ENCODE measurements at places on chromosomes 3 and 15.

DNA sequence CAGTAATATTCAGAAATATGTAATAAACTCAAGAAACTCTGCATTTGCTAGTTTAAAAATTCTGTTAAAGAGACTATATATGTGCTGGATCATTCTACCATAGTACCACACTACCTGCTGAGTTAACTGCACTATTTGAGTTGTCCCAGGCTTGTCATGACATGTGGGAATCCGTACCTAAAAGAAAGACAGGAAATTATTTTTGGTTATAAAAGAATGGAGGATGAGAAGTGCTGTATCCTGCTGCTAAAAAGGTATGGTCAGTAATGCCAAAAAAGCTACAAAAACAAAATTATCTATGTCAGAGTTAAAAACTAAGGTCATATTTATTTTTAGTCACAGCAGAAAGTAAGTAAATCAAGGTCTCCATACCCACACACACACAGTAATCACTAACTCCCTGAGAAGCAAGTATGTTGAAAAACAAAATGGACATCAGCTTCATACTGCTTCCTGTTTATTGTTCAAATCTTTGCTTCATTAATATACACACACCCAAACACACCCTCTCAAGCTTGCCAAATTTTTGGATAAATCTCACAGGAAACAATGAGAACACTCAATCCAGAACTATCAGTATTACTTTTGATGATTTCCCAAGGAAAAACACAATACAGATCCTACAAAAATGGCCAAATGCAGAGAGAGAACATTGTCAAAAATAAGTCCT is 33.7 kb downstream of the DENND6A start:
- no peak for DNase-seq

DNA sequence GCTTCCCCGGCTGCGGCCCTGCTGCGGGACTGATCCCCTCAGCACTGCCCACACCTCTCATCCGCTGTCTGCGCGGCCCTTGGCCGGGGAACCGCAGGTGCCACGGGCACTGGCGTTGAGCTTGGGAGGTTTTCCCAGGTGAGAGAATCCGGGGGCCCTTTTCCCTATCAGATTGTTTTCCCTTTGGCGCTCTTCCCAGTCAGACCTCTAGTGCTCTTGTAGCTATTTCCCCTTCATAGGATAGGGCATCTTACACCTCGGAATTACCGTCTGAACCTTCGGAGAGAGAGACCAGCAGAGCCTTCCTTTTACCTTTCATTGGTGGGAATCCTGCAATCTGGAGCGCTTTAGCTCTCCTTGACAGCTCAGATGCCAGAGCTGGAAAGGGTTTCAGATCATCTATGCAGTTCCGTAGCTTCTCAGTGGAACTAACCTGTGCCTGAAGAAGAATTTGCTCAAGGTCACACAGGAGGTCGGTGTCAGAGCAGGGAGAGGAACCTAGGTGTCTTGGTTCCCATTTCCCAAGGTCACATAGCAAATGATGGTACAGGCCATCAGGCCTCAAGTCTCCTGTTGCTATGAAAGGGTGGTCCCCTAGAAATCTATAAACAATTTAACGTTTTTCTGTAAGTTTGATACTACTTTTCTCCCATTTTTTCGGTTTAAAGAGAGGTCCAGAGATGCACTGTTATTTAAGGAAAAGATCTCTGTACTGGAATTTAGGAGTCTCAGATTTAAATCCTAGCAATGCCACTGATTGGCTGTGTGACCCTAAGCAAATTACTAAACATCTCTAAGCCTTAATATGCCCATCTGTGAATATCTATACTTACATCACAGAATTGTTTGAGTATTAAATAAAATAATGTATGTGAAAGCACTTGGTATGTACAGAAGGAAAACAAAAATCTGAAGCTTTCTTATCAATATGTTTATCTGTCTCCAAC is 916 bp downstream of the IDH3A start:
- DNase-seq, result no peak

DNA sequence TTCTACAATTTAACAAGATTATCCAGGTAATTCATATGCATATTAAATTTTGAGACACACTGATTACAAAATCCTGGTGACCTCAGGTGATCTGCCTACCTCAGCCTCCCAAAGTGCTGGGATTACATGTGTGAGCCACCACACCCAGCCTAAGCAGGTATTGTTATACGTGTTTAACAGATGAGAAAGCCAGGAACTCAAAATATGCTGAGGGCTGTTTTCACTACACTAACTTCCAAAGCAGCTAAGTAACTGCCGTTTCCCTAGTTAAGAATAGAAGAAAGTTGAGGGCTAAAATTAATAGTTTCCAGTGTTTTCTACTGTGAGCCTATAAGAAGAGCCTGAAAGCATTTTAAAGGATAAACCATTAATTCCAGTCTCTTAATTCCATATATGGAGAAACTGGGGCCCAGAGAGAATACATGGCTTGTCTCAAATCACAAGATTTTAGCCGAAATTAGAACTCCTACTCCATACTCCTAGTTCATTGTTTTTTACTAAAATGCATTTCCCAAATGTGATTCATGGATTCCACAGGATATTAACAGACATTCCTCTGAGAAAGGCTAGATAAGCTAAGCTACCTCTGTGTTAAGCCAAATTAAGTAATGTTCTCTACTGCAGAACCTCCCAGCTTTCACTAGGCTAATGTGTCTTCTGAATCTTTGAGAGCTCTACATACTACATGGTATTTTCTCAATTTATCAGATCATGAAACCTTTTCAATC is 17.0 kb upstream of the AVEN start:
- DNase-seq, result no peak

- no peak for DNase-seq
Observed at GRCh38 chr3:69741032-69741767, 1.9 kb downstream of the MITF start.

- no peak for DNase-seq
Observed at GRCh38 chr3:22326305-22326704, 575.3 kb upstream of the ZNF385D start.

DNA sequence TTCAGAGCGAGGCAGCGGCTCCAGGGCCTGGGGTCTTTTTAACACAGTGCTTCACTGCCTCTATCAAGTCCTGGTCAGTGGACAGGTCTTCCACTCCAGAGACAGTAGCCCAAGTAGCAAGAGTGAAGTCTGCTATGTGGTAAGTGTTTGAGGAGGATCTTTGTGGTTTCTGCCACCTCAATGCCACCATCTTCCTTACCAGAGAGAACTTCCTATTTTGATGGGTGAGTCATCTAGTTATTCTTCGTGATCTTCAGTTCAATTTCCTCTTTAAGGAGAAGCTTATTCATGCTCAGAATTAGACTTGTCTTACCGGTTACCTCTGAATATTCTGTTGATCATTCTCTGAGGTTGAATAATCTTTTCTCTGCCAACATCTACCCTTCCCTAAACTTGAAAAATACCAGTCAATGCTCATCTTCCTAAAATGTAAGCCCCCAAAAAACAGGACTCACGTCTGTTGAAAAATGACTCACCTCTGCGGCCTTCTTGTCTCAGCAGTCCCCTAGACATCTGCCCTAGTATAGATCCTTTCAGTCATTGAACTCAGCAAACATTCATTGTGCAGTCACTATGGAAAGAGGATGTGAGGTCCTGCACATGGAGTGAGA is 32.2 kb upstream of the BCL6 start:
- DNase-seq, result peak; percentile 17

DNA sequence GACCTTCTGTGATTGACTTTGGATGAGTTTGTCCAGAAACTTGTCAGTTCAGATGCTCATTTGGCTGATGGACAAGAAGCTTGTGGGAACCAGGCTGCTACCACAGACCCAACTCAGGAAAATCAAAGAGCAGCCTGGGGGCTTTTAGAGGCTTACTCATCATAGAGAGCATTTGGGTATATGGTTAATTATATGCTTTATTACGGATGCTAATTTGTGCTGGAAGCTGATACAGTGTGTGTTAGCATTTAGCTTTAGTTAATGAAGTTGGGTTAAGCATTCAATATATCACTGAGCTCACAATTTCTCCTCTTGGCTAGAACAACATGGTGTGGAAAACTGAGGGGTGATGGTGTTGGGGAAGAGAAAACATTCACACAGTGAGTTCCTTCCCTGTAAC is 664.2 kb upstream of the CFAP20DC start:
- no peak for DNase-seq

DNA sequence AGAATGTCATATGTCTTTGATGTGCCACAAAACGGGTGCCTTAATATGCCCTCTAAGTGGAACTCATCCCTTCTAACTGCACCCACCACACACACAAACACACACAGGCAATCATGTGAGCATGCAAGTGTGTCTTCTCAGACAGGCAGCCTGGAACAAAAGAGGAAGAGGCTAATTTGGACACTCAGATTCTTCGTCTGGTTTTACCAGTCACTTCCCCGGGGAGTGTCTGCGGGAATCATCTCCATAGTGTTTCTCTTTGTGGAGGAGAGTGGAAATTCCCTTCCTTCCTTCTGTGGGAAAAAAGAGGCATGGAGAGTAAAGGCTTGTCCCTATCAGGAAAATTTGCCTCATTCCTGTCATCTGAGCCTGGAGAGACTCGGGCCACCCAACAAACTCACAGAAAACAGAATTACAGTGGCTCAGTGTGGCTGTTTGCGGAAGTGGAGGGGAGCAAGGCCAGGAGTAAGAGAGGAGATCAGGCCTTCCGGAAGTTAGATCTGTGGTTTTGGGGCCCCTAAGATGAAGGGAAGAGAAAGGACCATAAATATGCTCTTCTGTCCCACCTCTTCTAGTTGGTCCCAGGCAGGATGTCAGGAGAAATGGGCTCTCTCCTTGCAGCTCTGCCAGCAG is 212.6 kb upstream of the SEMA6D start:
- no peak for DNase-seq

DNA sequence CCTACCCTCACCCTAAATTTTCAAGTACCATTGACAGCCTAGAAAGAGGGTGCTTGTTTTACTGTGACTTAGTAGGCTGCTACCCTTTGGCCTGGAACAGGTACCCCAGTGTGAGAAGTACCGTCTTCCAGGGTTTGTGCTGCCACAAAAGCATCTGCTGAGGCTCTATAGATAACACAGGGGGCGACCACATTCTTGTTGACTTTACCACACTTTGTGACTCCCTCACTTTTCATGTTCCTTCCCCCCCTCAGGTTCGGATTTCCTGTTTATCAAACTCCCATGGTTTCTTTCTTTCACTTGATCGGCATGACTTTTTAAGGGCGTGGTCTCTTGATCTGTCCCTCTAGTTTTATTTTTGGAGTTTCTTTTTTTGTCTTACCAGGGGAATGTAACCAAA is 23.5 kb downstream of the EXOG start:
- peak; percentile 17 for DNase-seq

- DNase-seq, result no peak
Observed at GRCh38 chr15:53586799-53587198, 172.7 kb downstream of the WDR72 start.

DNA sequence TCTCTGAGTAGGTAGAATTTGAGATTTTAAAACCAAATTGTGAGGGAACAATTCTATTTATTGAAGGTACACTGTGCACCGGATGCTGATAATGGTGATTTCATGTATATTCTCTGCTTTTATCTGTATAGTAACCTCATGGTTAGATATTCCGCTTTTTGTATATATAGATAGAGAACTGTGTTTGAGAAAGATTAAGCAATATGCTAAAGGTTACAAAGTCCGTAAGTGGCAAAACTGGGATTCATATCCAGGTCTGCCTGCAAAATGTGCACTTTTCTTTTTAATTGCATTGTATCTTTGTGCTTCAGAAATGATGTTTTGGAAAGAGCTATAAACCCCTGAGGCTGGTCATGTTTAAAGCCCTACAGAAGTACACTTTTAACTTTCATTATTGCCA is 635.4 kb upstream of the NECTIN3 start:
- DNase-seq, result no peak

GRCh38 chr3:191373327-191373726 is 43.0 kb upstream of the UTS2B start:
- no peak for DNase-seq

GRCh38 chr15:71386448-71387236 is 271.4 kb downstream of the THSD4 start:
- DNase-seq, result no peak

DNA sequence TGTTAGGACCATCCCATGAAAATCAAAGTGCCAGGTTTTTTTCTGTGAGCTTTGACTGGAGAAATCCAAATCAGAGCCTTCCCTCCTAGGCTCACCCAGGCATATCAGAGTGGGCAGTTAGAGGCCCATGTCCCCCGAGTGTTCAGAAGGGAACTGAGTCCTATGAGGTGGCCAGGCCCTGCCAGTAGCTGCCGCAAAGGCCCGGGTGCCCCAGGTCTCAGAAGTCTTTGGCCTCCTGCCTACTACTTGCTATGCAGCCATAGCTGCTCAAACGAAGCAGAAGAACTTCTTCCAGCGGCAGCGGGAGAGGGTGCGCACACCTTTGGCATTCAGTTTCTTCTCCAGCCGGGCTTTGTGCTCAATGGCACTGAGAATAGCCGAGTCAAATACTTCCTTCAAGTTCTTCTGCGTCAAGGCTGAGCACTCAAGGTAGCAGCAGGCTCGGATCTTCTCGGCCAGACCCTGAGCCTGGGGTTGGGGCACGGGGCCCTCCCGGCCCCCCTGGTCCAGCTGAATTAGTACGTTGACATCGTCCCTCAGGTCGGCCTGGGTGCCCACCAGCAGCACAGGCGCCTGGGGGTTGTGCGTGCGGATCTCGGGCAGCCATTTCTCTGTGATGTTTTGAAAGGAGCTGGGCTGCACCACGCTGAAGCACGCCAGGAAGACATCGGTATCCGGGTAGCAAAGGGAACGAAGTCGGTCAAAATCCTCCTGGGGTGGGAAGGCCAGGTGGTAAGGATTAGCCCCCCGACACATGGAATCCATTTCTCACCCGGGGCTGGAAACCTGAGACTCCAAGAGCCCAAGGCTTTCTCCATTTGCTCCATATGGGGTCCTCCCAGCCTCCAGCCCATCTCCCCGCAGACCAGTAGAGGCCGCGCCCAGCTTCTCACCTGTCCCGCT is 992 bp downstream of the RHOV start:
- no peak for DNase-seq

DNA sequence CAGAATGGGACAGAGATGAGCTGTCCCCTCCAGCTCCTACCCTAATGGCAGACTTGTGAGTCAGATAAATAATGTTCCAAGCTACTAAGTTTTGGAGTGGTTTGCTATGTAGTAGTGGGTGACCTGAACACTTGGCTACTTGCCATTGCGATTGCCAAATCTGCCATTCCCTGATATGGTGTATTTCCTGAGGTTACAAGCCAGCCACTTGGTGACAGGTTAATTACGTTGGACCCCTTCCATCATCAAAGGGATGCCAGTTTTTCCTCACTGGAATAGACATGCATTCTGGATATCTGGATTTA is 33.6 kb downstream of the MORF4L1 start:
- no peak for DNase-seq

DNA sequence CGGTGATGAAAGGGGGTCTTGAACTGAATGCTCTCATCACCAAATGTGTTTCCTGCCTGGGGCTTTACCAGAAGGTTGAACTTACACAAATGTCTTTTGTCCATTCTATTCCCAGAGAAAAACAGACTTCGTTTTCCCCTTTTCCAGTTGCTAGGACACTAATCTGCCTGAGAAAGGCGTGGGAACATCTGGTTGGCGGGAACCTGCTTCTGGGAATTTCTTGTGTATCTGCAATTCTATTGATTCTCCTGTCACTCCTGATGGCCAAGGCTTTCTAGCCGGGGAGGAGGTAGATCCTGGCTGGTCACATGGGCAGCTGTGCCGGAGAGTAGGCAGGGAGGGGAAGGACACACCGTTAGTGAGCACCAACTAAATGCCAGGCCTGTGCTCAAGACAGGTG is 31.1 kb upstream of the CCDC174 start:
- DNase-seq, result no peak

Data from effector memory CD8-positive, alpha-beta T cell (primary cell).